Astrocyte (in vitro differentiated cells and primary cell): ENCODE measurements at places on chromosomes 12 and 14.

DNA sequence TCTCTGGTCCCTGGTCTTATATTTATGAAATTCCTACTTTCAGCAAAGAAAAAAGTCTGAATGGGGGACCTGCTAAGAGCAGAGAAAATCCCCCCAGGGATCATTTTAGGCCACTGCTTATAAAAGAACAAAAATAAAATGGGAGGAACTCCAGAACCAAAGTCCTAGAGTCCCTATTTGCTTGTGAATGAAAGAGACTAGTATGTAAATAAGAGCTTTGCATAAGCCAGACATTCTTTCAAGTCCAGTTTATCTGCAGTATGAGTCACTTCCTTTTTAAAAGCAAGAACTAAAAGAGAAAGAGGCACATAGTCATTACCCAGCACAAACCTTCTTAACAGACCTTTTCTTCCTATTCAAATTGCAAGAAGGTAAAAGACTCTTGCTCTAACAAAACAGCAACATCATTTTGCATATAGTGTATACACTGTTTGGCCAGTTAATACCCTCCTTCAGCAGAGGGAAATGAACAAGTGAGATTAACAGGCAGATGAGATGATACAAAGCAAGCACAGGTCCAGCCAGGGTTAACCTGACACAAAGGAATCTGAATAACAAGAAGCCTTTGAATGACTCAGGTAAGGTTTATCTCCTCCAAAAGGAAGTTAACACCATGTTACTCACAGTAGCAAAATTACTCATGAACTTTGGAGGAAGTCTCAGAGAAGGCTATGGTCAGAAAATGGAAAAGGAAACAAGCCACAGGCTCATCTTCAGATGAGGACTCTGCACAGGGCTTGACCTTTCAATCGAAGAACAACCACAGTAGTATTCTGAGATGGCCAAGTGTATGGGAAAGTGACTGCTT, 87.3 kb downstream of the PHLDA1 start:
- peak; percentile 96 for DNase-seq

- DNase-seq: no peak
Measured at GRCh38 chr12:43852744-43853143, 16.9 kb downstream of the TMEM117 start.

DNA sequence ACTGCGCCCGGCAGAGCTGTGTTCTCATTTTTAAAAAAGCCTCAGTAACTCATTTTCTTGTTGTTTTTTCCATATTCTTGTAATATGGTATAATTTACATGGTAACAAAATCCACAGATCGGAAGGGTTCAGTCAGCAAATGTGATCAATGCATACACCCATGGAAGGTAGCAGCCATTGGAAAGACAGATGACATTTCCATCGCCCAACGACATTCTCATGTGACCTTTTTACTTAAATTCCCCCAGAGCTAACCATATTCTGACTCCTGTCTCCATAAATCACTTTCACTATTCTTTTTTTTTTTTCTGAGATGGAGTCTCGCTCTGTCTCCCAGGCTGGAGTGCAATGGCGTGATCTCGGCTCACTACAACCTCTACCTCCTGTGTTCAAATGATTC, 4.9 kb downstream of the PEBP1 start:
- no peak for DNase-seq

DNA sequence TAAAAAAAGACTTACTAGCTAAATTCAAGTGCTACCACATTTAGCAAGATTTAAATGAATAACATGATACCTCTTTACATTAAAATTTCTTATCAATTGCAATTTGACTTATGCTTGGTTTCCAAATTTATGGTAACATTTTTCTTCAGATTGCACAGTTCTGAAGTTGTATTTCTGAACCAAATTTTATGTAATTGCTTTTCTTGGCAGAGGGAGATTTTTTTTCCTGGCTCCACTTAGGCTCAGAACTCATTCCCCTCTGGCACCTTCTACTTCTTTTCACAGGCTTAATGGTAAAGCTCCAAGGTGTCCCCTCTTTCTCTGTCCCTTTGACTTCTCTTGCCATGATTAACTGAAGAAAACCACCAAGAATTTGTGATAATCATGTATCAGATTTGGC, 99.8 kb upstream of the TMTC1 start:
- DNase-seq: no peak

- peak; percentile 93 for DNase-seq
Measured at GRCh38 chr14:49982501-49982951, 89.6 kb downstream of the ARF6 start.

GRCh38 chr12:20370866-20371519, 2.7 kb downstream of the PDE3A start:
- DNase-seq: no peak

GRCh38 chr12:124477107-124477915, 90.1 kb downstream of the NCOR2 start:
- DNase-seq: no peak

GRCh38 chr14:50403419-50403818, 6.7 kb upstream of the CDKL1 start:
- DNase-seq: no peak

GRCh38 chr12:6555018-6555691, 687 bp downstream of the IFFO1 start:
- no peak for DNase-seq

DNA sequence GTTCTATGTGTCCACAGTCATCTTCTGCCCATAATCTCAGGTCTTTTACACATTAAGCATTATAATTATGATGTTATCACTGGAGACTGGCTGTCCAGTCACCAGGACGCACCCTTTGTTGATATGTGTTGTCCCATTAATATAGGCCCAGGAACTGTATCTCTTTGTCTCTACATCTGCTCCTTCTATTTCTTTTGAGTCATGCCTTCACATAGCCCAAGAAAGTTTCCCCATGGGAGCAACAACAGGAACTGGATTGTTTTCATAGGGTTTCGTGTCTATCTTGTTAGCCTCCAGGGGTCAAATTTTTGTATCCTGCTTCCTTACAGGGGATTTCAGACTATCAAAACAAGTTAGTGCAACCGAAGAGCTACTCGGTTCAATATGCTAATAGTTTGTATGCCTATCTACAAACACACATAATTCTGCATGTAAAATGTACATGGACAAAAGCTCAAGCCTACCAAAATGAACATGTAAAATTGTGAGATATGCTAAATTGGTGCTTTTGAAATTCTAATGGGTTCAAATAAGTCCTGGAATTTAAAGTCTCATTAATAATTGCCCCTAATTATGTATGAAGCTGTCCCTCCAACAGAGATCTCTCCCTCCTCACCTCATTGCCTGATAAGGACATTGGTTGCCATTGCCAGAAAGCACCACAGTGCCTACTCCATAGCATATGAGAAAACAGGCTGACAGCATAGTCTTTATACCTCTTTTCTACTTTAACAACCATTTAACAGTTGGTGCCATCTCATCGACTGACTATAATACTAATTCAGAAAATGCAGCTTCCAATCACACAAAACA, 99.8 kb upstream of the DIO2 start:
- DNase-seq: no peak

DNA sequence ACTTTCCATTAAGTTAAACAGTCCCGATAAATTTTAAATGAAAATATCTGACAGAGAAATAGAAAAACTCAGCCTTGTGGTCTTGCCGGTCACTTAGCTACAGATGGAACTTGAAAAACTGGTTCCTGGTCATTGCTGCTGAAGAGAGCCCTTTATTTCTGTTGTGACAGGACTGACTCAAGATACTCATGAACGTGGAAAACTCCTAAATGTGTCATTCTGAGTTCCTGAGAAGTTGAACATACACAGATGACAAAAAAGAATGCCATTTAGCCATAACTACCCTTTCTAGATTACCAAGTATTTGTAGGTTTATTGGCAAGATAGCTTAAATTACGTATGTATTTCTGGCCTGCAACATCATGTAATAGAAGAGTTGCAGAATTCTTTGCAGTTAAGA, 134.2 kb downstream of the HMGA2 start:
- DNase-seq: no peak

GRCh38 chr14:46248001-46248630, 403.5 kb downstream of the RPL10L start:
- no peak for DNase-seq

DNA sequence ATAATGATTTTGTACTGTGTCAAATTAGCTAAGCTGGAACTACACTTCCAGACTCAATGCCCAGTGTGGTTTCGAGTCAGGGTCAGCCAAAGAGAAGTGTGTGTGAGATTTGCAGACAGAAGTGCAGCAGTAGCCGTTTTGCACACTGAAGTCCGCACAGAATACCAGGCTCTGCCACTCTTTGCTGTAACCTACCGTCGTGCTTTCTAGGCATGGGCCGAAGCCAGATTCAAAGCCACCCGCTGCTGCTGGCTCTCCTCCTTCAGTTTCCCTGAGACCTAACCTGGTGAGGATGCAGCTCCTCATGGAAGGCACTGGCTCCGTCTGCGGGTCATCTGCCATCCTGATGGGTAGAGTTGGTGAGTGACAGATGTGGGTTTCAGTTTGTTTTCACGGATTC, 48.8 kb downstream of the LRTM2 start:
- no peak for DNase-seq

GRCh38 chr14:104553166-104554087, 26.1 kb upstream of the C14orf180 start:
- DNase-seq: no peak

GRCh38 chr12:54857406-54857805, 3.1 kb downstream of the MUCL1 start:
- DNase-seq: no peak

- DNase-seq: no peak
Measured at GRCh38 chr14:72104011-72104613, 171.9 kb downstream of the RGS6 start.

GRCh38 chr12:10001171-10001776, 2.4 kb upstream of the CLEC1B start:
- DNase-seq: no peak

- DNase-seq: peak; percentile 48
Measured at GRCh38 chr14:94483729-94484275, 7.8 kb upstream of the SERPINA9 start.

DNA sequence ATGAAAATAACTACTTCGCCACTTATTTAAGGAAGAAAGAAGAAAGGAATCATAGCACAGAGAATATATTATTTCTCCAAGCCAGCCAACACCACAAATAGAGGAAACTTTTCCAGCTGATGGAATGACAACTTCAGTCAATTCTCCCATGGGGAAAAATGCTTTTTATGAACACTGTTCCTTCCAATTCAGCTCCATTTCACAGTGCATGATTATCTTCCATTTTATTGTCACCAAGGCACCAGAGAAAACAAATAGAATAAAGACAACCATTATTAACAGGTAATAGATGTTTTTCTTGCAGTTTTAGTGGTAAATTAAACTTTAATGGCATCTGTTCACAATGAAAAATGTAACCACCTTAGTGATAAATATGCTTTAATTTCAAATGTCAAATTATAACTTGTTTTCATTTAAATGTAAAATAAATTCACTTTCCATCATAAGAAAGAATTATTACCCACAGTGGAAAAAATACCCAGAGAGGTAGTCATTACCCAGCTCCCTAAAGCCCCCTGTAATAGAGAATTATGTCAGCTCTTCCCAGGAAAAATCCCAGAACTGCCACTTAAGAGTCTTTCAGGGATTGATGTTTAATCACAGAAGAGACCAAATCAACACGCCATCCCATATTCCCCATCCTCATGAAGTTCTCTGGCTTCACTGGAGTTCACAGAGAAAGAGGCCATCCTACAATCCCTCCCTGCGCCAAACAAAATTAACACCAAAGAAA, 828.3 kb upstream of the TMEM132C start:
- DNase-seq: no peak

GRCh38 chr12:85775091-85775490, 61.1 kb downstream of the RASSF9 start:
- DNase-seq: no peak

- DNase-seq: peak; percentile 80
Measured at GRCh38 chr12:26803552-26803951, 29.4 kb downstream of the ITPR2 start.

- DNase-seq: peak; percentile 50
Measured at GRCh38 chr12:121580959-121581685, at the start of gene KDM2B. KDM2B (minus strand) TSS chr12:121581023; CDS start chr12:121580911, 112 bp downstream.

DNA sequence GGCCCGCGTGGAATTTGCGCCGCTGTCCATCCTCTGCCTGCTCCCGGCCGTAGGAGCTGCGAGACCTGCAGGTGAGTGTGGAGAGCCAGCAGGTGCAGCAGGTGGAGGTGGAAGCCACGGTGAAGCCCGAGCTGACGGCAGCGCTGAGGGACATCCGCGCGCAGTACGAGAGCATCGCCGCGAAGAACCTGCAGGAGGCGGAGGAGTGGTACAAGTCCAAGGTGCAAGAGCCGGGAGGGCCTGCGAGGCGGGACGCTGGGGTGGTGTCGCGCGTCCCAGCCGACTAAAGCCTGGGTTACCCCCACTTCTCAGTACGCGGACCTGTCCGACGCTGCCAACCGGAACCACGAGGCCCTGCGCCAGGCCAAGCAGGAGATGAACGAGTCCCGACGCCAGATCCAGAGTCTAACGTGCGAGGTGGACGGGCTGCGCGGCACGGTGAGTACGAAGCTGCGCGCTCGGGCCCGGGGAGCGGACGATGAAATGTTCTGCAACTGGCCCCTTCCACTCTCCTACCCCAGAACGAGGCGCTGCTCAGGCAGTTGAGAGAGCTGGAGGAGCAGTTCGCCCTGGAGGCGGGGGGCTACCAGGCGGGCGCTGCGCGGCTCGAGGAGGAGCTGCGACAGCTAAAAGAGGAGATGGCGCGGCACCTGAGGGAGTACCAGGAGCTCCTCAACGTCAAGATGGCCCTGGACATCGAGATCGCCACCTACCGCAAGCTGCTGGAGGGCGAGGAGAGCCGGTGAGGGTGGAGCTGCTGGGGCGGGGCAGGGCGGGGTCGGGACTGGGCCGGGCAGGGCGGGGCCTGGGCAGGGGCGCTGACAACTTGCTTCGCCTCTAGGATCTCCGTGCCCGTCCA, 2.1 kb downstream of the PRPH start:
- no peak for DNase-seq

- DNase-seq: no peak
Measured at GRCh38 chr12:130497321-130497720, 159.6 kb downstream of the PIWIL1 start.

DNA sequence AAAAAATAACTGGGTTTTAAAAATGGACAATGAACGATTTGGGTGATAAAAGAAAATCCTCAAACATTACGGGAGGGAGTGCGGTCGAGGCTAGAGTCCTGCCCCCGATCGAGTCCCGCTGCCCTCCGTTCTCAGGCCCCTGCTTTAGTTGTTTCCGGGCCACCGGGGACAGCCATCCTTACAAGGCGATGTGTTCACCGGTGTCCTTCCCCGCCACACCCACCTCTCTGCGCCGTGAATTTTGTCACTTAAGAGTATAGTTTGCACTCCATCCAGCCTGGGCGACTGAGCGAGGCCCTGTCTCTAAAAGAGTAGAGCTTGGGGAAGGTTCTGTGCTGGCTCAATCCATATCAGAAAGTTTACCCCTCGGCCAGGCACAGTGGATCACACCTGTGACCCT, 2.9 kb downstream of the ULK1 start:
- no peak for DNase-seq

GRCh38 chr14:52235866-52236510, 31.5 kb upstream of the PTGDR start:
- no peak for DNase-seq
